ENCODE measurements at places on chromosomes 1 and 21.

- no peak for DNase-seq
Measured at GRCh38 chr1:70485624-70486023, 74.6 kb downstream of the CTH start.

DNA sequence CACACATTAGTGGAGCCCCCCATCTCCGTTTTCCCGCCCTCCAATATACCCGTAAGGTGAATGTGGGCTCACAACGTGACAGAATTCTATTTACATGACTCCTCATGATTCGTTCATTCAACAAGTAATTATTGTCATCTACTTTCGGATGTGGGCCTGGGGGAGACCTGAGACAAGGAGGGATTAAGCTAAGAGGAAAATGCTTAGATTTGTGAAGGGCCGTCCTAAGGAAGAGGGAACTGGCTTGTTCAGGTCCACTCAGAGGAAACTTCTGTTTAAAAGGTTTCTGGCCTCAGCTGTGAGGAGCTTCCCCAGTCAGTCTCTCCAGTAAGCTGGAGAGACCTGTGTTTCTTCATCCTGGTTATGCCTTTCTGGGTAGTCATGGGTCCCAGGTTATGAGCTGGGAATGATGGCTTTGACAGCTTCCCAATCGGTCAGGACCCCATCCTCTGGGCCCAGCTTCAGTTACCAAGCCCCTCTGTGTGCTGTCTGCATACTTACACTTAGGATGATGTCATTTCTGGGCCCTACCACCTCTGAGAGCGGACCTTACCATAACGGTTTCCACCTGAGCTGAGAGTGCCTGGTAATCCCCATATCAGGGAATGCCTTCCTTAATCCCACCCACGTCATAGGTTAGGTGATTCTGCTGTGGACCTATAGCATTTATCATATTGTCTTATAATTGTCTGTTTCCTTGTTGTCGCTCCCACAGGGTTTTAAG, 687 bp upstream of the ERI3 start:
- DNase-seq, result no peak

DNA sequence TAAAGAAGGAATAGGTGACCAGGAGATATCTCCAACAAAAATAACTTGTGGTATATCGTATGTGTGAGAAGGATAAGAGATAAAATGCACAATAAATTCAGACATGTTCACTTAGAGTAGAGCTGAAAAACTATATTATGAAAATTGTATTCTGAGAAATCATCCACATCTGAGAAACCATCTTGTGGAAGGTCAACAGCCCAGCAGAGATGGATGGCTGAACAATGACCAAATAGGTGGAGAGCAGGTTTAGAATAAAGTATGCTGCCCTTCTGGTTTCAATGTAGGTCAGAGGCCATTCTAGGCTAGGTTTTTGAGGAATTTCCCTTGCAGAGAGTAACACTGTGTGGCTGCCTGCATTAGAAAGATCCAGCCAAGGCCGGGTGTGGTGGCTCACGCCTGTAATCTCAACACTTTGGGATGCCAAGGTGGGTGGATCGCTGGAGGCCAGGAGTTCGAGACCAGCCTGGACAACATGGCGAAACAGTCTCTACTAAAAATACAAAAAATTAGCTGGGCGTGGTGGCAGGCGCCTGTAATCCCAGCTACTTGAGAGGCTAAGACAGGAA, 8.8 kb upstream of the UAP1 start:
- no peak for DNase-seq

DNA sequence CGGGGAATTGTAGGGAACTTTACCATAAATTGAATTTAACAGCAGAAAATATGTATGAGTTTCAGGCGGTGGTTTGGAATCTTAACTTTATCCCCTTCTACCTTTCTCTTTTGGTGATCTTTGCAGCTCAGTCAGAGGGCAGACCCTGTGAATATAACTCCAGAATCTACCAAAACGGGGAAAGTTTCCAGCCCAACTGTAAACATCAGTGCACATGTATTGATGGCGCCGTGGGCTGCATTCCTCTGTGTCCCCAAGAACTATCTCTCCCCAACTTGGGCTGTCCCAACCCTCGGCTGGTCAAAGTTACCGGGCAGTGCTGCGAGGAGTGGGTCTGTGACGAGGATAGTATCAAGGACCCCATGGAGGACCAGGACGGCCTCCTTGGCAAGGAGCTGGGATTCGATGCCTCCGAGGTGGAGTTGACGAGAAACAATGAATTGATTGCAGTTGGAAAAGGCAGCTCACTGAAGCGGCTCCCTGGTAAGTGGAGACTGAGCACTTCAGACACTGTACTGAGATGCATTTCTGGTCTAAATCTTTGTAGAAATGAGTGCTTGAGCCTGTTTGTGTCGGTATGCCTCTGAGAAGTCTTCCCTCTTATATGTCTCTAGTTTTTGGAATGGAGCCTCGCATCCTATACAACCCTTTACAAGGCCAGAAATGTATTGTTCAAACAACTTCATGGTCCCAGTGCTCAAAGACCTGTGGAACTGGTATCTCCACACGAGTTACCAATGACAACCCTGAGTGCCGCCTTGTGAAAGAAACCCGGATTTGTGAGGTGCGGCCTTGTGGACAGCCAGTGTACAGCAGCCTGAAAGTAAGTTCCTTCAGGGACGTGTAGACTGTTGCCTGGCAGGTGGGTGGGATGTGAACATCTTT, 1.5 kb downstream of the CCN1 start:
- DNase-seq, result no peak
